ENCODE measurements at places on chromosomes 5 and 9. TPM values are rescaled to one million over a fixed set of nuclear protein-coding genes. Genes with fewer than 3 reads are reported as not detected.

The PHF24 gene
- 0.28 TPM for total RNA-seq

The PDZD2 gene
- total RNA-seq, result 0.28 TPM

The NOXA1 gene
- total RNA-seq, result not detected

The PRDM9 gene
- total RNA-seq, result not detected

The C9orf50 gene
- not detected for total RNA-seq

The CCDC192 gene
- total RNA-seq, result not detected

The RNF183 gene
- not detected for total RNA-seq

The MSX2 gene
- 1.1 TPM for total RNA-seq

The PCDHGA11 gene
- total RNA-seq, result 3.1 TPM

The RNF180 gene
- 4.0 TPM for total RNA-seq

The ASS1 gene
- total RNA-seq, result 93.9 TPM

The RAB3C gene
- total RNA-seq, result not detected

The C5 gene
- 3.7 TPM for total RNA-seq

The ARHGEF39 gene
- 3.6 TPM for total RNA-seq

The DOLPP1 gene
- 8.2 TPM for total RNA-seq

The PTGS1 gene
- 71.3 TPM for total RNA-seq
